ENCODE measurements at places on chromosomes 5 and 9.

DNA sequence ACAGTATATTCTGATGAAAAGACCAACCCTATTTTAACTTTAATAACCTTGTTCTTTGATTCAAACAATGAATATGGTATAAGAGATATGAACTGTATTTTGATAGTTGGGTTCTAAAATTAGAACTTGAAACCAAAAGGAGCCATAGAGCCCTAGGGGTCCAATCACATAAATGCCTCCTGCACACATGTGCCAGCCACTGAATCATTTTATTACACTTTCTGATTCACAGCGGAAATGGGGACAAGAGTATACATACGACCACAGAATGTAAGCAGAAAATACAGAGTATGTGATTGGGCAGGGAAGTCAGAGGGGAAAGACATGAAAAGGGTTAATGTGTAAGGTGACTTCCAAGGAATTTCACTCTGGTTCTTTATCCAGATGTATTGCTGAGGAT lies 1000.2 kb downstream of the NR2F1-AS1 start:
- no peak for DNase-seq

GRCh38 chr9:114500697-114501292 lies 4.5 kb downstream of the WHRN start:
- no peak for DNase-seq

GRCh38 chr9:121154782-121155181 lies 46.9 kb downstream of the RAB14 start:
- DNase-seq = no peak

GRCh38 chr9:97512966-97513560 lies 11.6 kb downstream of the TMOD1 start:
- no peak for DNase-seq

DNA sequence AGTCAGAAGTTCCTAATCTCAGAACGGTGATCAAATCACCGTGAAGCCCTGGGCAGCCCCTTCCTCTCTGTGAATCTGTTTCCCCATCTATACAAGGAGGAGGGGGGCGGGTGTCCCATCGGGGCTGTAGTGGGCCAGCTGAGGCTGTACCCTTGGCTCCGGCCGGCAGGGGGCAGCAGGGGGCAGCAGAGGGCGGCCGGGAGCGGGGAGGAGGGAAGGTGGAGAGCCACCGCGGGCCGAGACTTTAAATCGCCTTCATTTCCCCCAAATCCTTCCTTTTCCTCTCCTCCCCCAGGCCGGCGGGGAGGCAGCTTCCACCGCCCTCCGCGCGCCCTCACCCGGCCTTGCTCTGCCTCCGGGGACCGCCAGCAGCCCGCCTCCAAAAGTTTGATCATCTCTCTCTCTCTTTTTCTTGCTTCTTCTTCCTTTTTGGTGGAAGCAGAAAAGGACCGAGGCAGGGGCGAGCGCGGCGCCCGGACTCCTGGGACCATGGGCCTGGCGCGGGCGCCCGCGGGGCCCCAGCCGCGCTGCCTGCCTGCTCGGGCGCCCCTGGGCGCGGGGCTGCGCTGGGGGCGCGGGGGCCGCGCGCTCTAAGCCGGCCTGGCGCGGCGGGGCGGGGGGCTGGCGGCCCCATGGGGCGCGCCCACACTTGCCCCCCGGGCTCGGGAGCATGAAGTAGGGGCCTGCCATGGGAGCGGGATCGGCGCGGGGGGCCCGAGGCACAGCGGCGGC lies at the start of gene COL27A1:
TSS of gene COL27A1 (plus strand) at position 275 of the 732 bp plus-strand sequence. CDS start at position 689, 414 bp downstream.
- peak; percentile 85 for DNase-seq

DNA sequence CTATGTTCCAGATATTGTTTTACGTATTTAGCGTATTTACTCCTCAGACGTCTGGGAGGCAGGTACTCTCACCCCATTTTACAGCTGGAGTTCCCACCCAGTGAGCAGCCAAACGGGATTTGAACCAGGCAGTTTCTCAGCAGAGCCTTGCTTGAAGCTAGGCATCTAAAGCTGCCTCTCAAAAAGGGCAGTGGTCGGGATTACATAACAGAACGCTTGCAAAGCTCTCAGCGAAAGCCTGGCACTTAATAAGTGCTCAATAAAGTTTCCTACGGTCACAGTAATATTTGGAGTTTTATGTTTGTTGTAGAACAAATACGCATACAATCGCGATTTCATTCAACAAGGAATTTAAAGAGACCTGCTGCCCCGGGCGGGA lies 286 bp upstream of the BSPRY start:
- no peak for DNase-seq

- DNase-seq = peak; percentile 29
These were observed 530 bp downstream of the TMEFF1 start for GRCh38 chr9:100473276-100474081.

- DNase-seq = no peak
These were observed 47.1 kb downstream of the SPIN1 start for GRCh38 chr9:88435336-88435735.

- no peak for DNase-seq
These were observed 1278.8 kb downstream of the MAT2B start for GRCh38 chr5:164784230-164784629.

- no peak for DNase-seq
These were observed 421.0 kb upstream of the CHD1 start for GRCh38 chr5:99349787-99350186.

DNA sequence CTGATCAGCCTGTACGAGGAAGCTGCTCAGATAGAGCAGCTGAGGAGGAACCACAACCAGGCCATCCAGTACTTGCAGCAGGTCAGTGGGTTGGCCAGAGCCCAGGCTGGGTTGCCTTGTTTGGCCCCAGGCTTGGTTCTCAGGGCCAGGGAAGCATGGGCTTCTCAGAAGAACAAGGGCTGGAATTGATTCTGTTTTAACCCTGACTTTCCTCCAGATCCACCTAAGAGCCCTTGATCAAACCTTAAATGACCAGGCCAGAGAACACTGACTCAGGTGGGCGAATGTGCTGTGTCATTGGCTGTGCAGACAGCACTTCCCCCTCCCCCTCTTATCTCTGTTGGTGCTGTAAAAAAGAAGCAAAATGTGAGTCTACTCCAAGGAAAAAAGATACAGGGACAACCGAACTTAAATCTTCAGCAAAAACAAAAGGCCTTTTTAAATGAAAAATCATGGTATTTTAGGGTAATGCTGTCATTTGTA lies 28.1 kb downstream of the TTC23L start:
- no peak for DNase-seq

DNA sequence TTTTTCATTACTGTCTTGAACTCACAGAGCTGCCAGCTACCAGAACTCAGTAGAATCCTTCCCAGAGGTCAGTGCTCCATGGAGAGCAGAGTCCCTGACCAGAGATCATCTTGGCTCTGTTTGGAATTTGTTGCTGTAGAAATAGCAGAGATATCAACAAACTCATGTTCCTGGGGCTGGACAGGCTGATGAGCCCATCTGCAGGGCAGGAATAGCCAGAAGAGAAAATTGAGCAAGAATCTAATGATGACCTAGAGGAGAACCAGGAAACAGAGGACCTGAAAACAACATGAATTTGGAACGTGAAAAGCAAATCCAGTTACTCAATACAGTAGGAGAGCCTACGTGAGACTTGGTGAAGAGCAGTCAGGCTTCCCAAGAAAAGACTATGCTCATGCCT lies 437.8 kb downstream of the PLK2 start:
- no peak for DNase-seq

DNA sequence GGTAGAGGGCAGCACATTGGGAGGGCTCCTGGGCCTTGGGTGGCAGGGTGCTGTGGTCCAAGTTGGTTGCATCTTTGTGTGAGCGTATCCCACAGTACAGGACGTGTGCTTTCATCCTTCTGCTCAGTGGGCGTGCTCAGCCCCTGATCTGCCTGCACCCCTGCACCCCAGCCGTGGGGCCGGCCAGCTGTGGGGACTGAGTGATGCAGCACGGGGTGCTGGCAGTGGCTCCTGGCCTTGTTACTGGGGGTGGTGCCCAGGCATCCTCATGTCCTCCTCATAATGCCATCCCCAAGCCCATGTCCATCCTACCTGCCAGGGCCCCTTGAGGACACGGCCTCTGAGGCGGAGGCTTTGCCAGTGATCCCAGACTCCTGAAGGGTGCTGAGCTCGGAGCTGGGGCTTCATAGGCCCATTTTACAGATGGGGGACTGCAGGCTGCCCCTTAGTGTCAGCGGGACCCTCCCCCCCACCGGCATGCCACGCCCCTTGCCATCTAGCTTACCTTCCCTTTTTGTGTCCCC lies 100.7 kb downstream of the PHF2 start:
- no peak for DNase-seq

DNA sequence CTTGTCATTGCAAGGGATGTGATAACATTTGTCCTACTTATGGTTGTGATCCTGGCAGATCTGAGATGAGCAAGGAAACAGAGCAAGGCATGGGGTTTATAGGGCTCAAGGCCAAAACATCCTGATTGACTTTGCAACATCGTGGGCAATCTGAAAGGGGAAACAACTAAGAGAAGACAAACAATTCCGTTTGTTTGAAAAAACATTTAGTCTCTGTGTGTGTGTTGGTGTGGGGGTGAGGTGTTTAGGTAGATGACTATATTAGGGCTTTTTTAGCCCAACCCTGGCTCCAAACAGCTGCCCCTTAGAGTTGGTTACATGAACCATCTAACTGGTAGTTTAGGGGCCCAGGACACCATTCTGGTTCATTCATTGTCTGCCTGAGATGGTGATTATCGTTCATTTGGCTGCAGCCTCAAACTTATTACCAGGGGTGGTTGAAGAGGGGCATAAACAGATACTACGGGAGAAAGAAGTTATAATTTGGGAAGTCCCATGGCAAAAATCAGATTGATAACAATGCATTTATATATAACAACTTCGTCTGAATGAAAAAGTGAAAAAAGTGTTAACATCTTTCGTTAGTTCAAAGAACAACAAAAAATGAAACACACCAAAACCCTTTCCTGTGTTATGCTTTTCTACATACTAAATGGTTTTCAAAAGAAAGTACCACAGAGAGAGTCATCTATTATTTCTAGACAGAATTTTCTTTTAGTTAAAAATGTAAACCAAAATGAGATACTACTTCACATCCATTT lies 5.7 kb downstream of the FYB1 start:
- DNase-seq = no peak

GRCh38 chr9:68627594-68627993 lies 77.4 kb upstream of the PIP5K1B start:
- DNase-seq = no peak

- DNase-seq = no peak
These were observed 127.5 kb upstream of the DAPK1 start for GRCh38 chr9:87370049-87370685.

GRCh38 chr5:136309932-136310598 lies 55.3 kb downstream of the TRPC7 start:
- DNase-seq = no peak

DNA sequence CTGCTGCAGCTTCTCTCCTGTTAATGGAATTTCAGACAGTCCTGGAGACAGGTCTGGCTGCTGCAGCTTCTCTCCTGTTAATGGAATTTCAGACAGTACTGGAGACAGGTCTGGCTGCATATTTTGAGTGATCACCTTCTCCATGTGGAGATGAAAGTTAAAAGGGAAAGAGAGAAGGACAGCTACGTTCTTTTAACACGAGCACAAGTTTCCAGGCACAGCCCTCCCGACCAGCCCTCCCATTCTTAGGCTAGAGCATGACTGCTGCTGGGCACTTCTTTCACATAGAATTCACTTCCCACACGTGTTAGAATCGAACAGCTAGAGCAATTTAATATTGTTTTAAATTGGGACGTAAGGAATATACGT lies 133.3 kb upstream of the DMRT1 start:
- no peak for DNase-seq

DNA sequence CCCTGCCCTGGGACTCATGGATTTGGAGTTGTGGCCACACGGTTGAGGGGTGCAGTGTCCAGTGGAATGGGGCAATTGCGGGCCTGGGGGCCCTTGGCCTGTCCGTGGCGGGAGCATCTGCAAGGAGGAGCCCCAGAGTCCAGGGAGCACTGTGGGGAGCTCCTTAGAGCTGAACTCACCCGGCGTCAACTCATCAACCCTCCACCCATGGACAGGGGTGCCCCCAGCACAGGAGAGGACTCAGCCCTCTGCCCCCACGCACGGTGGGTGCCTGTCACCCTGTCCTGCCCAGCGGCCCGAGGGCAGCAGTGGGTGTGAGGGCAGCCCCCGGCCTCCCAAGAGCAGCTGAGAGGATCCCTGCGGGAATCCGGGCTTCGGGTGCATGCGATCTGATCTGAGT lies 550 bp upstream of the SLC6A18 start:
- no peak for DNase-seq

GRCh38 chr9:75889577-75889976 lies 896 bp upstream of the PCSK5 start:
- no peak for DNase-seq

DNA sequence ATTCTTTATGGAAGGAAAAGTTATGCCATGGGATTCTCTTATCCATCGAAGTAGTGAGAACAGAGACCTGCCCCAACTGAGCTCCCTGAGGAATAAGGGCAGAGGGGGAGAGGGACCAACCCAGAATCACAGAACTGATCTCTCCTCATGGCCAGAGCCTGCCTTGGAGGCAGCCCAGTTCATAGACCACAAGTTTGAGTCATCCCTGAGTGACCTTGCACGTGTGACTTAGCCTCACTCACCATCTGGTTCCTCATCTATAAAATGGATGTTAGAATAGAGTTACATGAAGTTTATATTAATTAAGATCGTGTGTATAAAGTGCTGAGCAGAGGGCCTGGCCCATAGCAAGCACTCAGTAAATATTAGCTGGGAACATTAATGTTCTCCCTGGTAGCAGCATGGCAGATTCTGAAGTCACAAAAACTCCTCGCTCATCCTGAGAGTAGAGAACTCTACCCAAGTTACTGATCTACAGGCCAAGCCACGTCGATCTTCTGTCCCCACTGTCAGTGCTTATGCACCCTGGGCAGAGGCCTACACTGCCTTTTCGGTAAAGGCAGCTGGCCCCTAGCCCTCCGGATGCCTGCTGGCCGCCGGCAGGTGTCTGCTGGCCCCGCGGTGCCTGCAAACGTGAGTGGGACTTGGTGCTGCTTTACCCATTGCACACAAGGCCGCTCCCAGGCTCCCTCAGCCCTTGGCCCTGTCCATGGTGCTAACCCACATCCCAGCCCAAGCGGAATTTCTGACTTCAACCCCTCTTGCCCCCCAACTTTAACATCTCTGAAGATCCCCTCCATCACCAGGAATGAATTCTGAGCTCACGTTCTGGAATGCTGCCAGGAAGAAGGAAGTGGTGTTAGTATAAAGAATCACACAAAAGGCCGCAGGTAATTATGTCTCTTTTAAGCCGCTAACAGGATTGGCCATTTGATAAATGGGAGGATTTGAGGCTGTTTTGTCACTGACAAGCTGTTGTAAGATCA lies 61.1 kb upstream of the ARAP3 start:
- no peak for DNase-seq

DNA sequence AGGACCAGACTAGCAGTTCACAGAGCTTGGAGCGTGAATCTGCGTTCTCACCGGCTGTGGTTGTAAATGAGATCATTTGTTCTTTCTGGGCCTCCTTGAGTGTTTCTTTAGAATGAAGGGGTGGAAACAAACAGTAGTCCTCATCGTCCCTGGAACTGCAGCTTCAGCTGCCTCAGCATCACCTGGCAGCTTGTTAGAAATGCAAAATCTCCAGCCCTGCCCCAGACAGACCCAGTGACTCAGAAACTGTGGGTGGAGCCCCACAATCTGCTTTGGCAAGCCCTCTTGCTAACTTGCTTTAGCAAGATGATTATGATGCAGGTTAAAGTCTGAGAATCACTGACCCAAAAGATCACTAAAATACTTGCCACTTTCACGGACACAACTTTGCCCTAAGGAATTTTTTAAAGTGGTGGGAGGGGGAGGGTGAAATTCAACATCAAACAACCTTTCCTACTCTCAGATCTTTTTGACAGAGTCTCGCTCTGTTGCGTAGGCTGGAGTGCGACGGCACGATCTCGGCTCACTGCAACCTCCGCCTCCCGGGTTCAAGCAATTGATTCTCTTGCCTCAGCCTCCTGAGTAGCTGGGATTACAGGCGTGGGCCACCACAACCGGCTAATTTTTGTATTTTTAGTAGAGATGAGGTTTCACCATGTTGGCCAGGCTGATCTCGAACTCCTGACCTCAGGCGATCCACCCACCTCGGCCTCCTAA lies 86.0 kb downstream of the BRINP1 start:
- no peak for DNase-seq

Measured in stimulated activated CD4-positive, alpha-beta T cell treated with anti-CD3 and anti-CD28 coated beads, Interleukin-12 subunit alpha, Interleukin-12 subunit beta, amount 100 ng/mL, for 24 hours (primary cell).